Mesothelial cell of epicardium (in vitro differentiated cells): ENCODE measurements at places on chromosomes 16 and 17. TPM values are rescaled to one million over a fixed set of nuclear protein-coding genes. Genes with fewer than 3 reads are reported as not detected.

DNA sequence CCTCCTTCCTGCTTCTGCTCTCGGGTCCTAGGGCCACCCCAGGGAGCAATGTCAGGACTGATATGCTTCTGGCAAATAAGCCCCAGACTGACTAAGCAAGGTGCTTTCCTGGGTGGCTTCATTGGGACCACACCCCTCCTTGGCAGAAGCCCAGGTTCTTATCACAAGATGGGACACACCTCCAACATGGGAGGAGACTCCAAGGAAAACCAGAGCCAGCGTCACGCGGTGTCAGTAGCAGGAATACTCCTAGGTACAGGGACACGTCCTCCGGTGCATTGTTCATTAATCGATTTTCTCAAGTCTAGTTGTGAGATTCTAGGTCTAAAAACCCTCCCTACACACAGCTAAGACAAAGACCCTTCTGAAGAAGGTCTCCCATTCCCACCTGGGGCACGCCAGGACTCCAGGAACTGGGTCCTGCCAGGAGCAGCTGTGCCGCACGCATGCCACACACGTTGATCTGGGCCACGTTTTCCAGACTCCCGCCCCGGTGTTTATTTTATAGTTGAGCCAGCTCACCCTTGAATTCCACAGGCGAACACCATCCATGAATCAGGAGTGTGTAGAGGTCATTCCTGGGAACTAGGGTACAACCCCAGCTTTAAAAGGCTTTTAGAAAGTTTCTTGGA lies 30.8 kb downstream of the FA2H start:
- DNase-seq = no peak

DNA sequence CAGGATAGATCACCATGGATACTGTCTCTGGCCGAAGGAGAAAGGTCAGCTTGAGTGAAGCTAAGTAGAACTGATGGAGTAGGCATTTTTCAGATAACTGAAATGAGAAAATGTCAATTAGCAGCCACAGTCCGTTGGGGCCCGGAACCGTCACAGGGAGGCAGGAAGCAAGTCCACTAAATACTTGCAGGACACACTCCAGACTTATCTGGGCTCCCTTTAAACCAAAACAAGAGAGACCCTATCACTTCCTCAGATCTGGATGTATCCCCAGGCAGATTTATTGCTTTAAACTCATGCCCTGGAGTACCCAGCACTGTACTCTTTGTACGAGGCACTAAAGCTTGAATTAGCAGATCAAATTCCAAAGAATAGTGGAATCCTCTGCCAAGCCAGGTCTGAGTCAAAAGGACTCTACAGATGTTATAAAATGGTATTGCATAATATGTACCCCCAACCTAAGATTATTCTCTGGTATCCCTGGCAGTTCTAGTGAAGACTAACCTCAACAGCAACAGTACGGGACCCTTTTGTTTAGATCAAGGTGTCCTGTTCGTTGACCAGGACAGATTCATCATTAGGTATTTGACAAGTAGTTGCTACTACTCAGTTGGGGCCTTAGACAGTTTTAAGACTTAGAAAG lies 8.1 kb downstream of the ZP2 start:
- no peak for DNase-seq

GRCh38 chr17:57649731-57650484 lies 95.2 kb downstream of the CCDC182 start:
- DNase-seq = no peak

- DNase-seq = no peak
Measured at GRCh38 chr16:31572821-31573220, 45.1 kb downstream of the AHSP start.

DNA sequence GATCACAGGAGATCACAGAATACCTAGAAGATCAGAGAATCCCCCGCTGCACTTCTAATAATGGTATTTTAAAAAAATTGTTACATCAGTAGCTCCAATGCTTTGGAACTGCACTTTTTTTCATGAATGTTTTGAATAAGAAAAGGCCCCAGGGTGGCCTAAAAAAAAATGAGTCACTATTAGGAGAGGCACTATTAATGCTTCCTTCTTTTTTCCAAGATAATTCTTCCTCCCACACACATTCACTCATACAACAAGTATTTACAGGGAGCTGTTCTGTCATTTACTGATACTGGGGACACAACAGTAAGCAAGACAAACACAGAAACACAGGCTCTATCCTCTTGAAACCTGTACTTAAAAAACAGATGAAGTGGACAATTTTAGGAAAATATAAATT lies 675 bp upstream of the PDZD9 start:
- no peak for DNase-seq

- DNase-seq = no peak
Measured at GRCh38 chr16:27676839-27677238, 126.9 kb downstream of the KATNIP start.

DNA sequence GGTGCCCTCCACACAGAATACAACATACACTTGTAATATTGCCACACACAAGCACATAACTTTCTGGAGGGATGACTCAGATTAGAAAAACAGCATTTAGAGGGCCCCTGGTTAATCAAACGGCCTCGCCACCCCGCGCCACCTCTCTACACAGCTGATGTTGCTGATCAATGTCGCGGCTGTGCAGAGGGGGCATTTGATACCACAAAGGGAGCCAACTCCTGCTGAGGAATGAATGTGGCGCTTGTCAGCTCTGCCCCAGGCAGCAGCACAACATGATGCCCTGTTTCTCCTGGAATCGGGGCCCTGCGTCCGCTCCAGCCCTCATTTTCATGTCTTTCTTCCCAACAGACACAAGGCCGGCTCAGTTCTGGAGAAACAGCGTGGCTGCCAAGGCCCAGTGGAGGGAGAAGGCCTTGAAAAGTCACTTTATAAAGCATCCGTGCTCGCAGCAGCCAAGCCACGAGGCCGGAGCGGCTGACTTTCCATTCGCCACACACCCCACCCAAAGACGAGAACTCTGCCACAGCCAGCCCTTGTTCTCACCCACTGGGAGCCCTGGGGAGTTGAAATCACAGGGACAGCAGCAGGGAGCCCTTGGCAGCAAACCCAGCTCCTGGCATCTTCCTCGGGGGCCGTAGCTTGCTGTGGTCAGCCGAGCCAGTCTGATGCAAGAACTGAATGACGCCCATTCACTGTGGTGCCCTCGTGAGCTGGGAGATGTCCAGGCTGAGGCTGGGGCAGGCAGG lies 65.6 kb downstream of the XYLT1 start:
- no peak for DNase-seq

DNA sequence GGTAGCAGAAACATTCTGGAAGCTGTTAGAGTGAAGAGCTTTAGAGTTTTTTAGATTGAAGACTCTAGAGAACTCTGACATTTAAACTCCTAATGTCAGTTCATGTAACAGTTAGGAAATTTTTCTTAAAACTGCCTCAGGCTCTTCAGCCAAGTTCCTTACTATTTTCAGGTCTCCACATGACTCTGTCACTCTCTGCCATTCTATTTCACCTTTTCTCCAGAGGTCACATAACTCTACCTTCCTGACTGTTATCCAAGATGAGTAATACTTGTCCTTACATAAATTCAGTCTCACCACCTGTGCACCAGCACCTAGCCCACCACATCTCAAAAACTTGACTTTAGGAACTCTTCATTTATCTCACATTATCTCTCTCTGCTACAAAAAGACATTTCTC lies 347.1 kb upstream of the CA10 start:
- no peak for DNase-seq

- no peak for DNase-seq
Measured at GRCh38 chr17:76631821-76632565, 11.6 kb downstream of the ST6GALNAC1 start.

DNA sequence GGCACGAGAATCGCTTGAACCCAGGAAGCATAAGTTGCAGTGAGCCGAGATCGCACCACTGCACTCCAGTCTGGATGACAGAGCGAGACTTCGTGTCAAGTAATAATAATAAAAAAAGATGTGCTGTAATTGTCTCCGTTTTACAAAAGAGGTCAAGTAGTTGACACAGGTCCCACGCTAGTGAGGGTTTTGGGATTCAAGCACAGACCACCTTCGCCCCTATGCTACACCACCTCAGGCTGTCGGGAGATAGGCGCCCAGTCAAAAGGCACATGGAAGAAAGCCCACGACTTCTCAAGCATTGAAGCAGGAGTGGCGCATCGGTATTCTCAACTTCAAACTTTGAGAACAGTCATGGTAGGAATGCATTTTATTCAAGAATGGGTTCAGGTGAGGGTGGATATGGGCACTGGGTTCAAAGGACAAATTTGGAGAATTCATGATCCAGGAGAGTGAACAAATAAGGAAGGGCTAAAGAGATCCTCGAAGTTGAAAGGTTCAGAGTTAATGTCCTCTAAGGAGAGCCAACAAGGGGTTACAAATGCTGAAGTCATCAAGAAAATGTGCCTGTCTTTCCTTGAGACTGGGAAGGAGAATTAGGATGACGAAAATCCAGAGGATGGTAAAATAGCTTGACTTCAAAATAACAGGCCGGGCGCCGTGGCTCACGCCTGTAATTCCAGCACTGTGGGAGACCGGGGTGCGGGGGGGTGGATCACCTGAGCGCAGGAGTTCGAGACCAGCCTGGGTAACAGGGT lies 1.4 kb upstream of the AMZ2 start:
- no peak for DNase-seq

- DNase-seq = no peak
Measured at GRCh38 chr16:58459344-58460218, 40.4 kb upstream of the NDRG4 start.

DNA sequence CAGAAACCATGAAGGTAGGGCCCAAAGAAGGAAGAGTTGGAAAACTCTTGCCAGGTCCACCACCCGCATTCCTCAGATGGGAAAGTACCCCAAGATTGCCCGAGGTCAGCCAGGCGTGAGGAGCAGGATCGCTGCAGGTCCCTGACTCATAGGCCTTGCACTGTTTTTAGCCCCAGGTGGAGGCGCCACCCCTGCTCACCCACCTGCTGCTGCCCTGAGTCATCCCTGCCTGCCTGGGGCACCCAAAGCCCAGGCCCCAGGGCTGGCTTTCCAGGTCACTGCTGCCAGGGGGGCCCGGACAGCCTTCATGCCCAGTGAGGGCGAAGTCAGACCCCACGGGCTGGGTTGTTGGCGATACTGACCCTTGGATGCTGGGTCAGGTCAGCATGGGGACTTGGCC lies 100.9 kb downstream of the AMFR start:
- DNase-seq = no peak

DNA sequence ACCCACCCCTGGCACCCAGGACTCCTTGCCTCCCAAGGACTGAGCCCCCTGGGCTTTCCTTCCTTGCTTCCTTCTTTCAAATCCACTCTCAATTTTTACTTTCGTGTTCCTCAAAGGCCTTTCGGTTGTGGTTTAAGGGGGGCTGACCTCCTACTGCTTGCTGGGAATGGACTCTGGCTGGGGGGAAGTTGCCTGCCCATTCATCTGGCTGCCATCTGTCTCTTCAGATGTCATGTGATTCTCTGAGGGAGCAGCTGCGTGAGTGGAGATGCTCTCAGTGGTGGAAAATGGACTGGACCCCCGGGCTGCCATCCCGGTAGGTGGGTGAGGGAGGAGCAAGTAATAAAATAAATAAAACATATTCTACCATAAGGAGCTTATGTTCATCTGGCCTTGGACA lies 93.8 kb upstream of the RPRML start:
- DNase-seq = no peak

GRCh38 chr16:68367440-68367839 lies 56.6 kb downstream of the PRMT7 start:
- no peak for DNase-seq

- no peak for DNase-seq
Measured at GRCh38 chr16:15422222-15422621, 12.2 kb upstream of the BMERB1 start.

GRCh38 chr17:8843344-8843743 lies 24.1 kb downstream of the PIK3R6 start:
- no peak for DNase-seq

DNA sequence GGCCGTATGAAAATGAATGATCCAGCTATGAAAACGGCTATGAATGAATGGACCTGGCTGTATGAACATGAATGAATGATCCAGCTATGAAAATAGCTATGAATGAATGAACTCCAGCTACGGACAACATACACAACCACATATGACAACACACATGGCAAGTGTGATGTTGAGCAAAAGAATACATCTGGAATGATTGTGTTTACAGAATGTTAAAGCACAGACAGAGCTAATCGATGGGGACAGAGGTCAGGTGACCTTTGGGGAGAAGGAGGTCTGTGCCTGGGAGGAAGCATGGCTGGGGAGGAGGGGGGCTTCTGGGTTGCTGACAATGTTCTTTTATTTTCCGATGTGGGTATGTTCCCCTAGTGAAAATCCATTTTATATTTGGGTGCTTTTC lies 174.0 kb upstream of the WSCD1 start:
- DNase-seq = no peak

- DNase-seq = no peak
Measured at GRCh38 chr16:83813823-83814658, 6.3 kb downstream of the HSBP1 start.

Gene FOXC2
- 10.4 to 12.3 TPM (median 11.7 TPM) in 3 replicates for total RNA-seq

Gene ALOX15
- 0.18 to 0.45 TPM (median 0.36 TPM) in 3 replicates for total RNA-seq

Gene VPS4A
- 28.0 to 30.3 TPM (median 29.8 TPM) in 3 replicates for total RNA-seq

Gene ODAD4
- total RNA-seq = 1.3 to 2.1 TPM (median 1.7 TPM) in 3 replicates

Gene CLDN7
- total RNA-seq = 79.2 to 86.1 TPM (median 79.9 TPM) in 3 replicates

Gene TSPOAP1
- 87.2 to 88.8 TPM (median 88.4 TPM) in 3 replicates for total RNA-seq

Gene DPEP3
- total RNA-seq = not detected in 3 replicates
